ENCODE measurements at places on chromosomes 3 and 15. TPM values are rescaled to one million over a fixed set of nuclear protein-coding genes. Genes with fewer than 3 reads are reported as not detected.
A peak's percentile ranks its signal among the peaks of the same experiment; 100 is the strongest.

The TNFAIP8L3 gene
- 14.1 TPM for total RNA-seq

DNA sequence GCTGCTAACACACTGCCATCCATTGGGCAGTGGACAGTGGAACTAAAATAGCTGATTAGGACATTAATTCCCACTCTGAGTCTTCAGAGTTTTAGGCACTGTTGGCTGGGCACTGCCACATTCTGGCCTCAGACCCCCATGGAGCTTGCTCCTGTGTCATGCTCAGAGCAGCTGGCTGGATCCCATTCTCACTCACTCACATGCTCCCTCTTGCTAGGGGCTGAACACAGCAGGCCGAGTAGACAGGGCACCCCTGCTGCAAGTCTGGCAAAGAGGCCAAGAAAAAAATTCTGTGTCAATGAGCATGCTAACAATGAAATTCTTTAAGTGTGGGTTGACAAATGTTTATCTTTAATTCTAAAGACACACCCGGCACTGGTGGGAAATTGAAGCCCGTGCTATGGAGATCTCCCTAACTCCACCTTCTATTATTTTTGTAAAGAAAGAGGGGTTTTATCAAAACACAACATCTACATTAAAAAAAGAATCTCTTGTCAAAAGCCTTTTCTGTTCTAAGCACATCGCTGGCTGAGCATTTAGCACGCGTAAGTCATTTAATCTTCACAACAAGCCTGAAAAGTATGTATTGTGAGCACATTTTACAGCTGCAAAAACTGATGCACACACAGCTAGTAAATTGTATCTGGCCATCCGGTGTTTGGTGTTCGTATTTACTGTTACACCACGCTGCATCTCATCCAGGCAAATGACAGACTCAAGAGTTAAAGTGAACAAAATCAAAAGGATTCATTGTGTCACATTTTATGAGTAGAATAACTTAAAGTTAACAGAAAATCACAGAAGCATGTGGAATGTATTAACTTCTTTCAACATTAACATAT, 362.1 kb downstream of the PLOD2 start:
- H3K4me3 ChIP-seq, result no peak overlapping the region
- H3K4me1 ChIP-seq, result no peaks in the 10 kb centered on the region
- H3K27ac ChIP-seq, result no peak overlapping the region
- H3K27me3 ChIP-seq, result no peaks in the 10 kb centered on the region
- DNase-seq, result no peak

DNA sequence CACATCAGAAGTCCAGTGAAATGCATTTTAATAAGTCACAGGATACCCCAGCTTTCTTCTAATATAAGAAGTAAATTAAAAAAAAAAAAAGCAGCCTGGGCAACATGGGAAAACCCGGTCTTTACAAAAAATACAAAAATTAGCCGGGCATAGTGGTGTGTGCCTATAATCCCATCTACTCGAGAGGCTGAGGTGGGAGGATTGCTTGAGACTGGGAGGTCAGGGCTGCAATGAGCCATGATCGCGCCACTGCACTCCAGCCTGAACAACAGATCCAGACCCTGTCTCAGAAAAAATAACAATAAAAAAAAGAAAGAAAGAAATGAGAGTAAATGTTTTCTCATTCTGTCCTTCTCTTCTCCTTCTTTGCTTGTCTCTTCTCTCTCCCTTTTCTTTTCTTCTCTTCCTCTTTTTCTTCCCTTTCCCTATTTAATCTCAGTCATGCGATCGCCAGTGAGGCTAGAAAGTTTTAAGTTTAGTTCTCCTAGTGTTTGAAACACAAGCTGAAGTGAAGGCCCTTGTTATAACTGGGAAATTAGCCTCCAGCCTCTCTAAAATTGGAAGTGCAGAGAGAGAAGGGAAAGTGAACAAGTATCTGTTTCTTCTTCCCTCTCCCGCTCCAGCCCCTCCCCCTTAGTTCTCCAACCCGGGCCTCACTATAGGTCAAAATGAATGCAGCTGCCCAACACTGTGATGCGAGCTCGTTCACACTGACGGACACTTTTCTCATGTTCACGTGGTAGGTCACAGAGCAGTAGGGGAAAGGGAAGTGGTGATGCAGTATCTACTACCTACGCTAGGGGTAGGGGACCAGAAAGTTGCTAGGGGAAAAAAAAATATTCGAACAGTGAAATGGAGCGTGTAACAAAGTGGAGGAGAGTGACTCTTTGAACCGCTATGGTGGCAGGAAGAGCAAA, 23.5 kb upstream of the TSC22D2 start:
- no peak overlapping the region for H3K27ac ChIP-seq
- H3K4me1 ChIP-seq, result peaks cover 12% of the 10 kb centered on the region
- no peak overlapping the region for H3K4me3 ChIP-seq
- no peaks in the 10 kb centered on the region for H3K27me3 ChIP-seq
- peak; percentile 45 for DNase-seq

GRCh38 chr3:56681984-56682461, 1.0 kb downstream of the TASOR start:
- no peaks in the 10 kb centered on the region for H3K36me3 ChIP-seq
- no peaks in the 10 kb centered on the region for H3K27me3 ChIP-seq
- H3K4me3 ChIP-seq, result peak overlapping the region; percentile 72
- DNase-seq, result no peak
- H3K27ac ChIP-seq, result peak overlapping the region; percentile 99

DNA sequence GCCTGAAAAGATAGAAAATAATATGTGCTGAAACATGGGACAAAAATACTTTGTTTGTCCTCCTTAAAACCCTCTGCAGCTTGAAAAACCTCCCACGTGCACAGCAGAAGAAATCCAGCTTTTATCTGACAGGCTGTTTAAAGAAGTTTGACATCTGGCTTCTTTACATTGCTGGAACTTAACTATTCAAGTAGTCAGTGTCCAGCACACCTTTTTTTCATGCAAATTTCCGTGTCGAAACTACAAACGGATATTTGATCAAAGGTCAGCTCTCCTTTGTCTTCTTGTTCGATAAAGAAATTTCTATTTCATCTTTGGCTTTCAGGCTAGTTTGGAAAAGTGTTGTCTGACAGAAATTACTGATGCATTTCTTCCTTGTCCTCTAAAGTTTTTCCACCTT, 66.8 kb upstream of the KBTBD8 start:
- no peaks in the 10 kb centered on the region for H3K4me1 ChIP-seq
- H3K4me3 ChIP-seq, result no peak overlapping the region
- peaks cover 18% of the 10 kb centered on the region for H3K27me3 ChIP-seq
